ENCODE measurements at places on chromosomes 1 and 21.

DNA sequence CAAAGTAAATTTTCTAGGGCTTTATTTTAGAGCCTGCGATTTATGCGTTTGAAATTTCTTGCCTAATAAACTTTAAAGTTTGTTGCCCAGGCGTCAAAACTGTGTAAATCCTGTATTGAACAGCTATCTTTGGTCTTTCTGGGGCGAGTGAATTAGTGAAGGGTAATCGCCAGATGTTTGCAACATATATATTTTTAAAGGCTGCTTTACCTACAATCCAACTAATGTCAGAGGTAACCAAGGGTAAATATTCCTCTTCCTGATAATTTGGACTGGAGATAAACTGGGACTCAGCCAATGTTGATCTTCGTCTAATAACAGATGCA lies 885 bp upstream of the PROX1 start:
- no peak for DNase-seq

GRCh38 chr1:18062185-18062584 lies 45.4 kb upstream of the IGSF21 start:
- no peak for DNase-seq

DNA sequence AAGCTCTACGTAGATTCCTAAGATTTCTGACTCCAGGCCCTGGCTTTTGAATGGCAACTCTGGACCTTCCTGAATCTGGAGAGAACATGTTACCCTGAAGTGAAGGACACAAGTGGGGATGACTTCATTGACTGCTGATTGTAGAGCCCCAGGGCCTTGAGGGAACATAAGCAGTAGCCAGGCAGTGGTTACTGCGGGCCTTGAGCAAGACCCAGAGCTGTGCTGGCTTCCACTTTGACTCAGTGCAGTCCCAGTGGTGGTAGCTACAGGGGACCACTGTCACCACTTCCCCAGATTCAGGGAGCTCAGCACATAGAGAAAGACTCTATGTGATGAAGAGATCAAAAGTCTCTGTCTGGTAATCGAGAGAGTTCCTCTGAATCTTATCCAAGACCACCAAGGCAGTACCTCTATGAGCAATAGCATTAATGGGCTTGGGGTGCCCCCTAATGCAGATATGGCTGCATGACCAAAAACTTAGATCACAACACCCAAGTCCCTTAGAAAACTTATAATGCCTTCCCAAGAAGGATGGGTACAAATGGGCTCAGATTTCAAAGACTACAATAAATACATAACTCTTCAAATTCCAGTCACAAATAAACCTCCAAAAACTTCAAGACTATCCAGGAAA lies 1278.3 kb downstream of the AMY1C start:
- DNase-seq, result no peak

DNA sequence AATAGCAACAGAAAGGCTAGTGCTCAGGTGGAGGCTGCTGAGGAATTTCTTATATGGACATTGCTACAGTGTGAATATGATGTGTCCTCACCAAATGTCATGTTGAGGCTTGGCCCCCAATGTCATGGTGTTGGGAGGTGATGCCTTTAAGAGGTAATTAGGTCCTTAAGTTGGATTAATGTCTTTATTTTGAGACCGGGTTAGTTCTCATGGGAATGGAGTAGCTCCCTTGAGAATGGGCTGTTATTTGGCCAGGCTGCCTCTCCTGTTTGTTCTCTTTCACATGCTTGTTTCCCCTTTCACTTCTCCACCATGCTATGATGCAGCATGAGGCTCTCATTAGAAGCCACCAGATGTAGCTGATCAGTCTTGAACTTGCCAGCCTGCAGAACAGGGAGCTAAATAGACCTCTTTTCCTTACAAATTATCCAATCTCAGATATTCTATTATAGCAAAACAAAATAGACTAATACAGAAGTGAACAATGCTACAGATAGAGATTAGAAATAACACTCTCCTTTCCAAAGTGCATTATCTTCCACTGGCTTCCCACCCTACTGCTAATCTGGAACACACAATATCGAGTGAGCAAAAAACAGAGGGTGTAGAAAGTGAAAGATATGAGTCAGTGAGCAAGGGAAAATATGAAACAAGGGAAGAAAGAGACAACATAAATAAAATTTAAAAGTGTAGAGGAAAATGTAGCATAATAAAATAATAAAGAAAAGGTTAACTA lies 160.2 kb downstream of the NTMT2 start:
- DNase-seq, result no peak

DNA sequence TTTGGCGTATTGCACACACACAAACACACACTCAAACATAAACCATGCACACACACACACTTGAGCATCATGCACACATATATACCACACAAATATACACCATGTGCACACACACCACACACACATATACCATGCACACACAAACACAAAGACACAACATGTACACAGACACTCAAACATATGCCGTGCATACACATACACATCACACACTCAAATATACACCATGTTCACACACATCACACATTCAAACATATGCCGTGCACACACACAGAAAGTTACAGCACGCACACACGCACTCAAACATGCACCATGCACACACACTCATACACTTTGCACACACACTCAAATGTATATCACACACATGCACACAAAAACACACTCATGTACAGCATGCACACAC lies 361.5 kb downstream of the CAMTA1 start:
- DNase-seq, result no peak

- no peak for DNase-seq
Observed at GRCh38 chr1:6157528-6158174, 22.5 kb downstream of the CHD5 start.
